ENCODE measurements at places on chromosomes 5 and 9. TPM values are rescaled to one million over a fixed set of nuclear protein-coding genes. Genes with fewer than 3 reads are reported as not detected.

DNA sequence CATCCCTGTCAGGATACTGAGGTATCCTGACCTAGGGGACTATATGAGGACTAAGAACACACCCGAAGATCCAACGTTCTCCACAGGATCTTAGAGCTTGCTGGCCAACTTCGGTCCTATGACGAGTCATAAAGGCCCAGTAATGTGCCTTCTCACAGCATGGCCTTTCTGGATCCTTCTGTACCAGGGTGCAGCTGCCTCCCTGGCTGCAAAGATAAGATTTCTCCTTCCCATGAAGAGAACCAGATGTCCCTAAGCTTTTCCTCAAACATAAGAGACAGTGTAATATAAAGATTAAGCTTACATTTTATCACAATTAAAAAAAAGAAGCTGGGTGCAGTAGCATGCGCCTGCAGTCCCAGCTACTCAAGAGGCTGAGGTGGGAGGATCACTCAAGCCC lies 18.3 kb downstream of the EPB41L4B start:
- no peak for DNase-seq

GRCh38 chr9:107874591-107875369 lies 385.2 kb upstream of the KLF4 start:
- no peak for DNase-seq

GRCh38 chr5:156328161-156328560 lies 1.2 kb downstream of the SGCD start:
- no peak for DNase-seq

GRCh38 chr5:139796061-139796806 lies 626 bp downstream of the PSD2 start:
- DNase-seq, result no peak

- DNase-seq, result no peak
Observed at GRCh38 chr5:147949711-147950573, 43.6 kb upstream of the C5orf46 start.

GRCh38 chr5:32565145-32565544 lies 20.2 kb upstream of the SUB1 start:
- DNase-seq, result no peak

Gene DBH
- not detected for total RNA-seq

- no peak for DNase-seq
Observed at GRCh38 chr5:26388976-26389375, 649.4 kb downstream of the CDH9 start.

DNA sequence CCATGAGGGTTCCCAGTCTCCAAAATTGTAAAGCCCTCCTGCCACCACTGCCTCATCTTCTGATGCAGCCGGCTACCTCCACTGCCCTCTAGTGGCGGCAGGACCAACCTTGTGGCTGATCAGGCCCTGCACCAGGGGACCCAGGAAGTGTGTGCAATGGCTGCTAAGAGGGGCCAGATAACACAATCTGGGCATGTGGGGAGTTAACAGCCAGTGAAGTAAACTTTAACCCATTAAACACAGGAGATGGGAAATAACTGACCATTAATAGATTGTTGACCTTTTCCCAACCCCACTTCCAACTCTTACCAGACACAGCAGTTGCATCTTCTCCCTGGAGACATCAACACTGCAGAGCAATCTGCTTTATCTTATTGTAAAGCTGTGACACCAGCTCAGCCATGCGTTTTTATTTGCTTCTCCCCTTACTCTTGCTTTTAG lies 63.3 kb downstream of the FREM1 start:
- DNase-seq, result peak; percentile 8
